ENCODE measurements at places on chromosomes 13 and 19. TPM values are rescaled to one million over a fixed set of nuclear protein-coding genes. Genes with fewer than 3 reads are reported as not detected.

Gene CYP2A6
- not detected for total RNA-seq

Gene TTC9B
- total RNA-seq = not detected

Gene FAAP24
- total RNA-seq = 1.3 TPM

Gene CALR3
- not detected for total RNA-seq

Gene SGCG
- total RNA-seq = 1.5 TPM

Gene SULT2A1
- total RNA-seq = not detected

Gene KLK15
- total RNA-seq = not detected

Gene POMP
- 67.7 TPM for total RNA-seq

Gene PRODH2
- not detected for total RNA-seq

Gene SCAF1
- total RNA-seq = 11.9 TPM

Data from fibroblast of lung (primary cell).